Stimulated activated CD4-positive, alpha-beta T cell treated with anti-CD3 and anti-CD28 coated beads, Interleukin-12 subunit alpha, Interleukin-12 subunit beta, amount 100 ng/mL, for 4 hours (primary cell): ENCODE measurements at places on chromosomes 6 and 20.

DNA sequence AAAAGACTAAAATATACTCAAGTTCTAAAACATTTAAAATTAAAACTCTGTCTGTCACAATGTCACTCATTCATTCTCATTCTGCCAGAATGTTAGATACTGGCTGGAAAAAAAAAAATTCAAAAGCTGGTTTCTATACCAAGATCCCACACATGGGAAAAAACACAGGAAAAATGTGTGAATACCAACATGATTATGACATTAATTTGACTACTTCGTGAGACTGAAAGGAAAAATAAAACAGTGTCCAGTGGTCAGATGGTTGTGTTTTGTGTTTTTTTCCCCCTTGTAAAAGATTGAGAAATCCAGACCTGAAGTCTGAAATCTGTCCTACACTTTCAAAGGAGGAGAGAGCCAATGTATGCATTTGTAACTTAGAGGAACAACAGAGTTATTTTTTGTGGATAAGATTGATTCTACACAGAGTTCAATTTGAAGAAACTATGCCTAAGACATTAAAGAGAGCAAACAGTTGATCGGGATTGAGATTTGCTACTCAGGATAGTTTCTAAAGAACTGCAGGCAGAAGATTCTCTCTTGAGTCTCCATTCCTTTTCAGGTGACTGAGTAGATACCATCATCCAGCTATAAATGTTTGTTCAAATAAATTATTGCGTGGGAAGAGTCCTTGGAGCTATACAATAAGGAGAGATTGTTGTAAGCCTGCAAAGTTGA is 39.2 kb upstream of the TXLNB start:
- no peak for DNase-seq

DNA sequence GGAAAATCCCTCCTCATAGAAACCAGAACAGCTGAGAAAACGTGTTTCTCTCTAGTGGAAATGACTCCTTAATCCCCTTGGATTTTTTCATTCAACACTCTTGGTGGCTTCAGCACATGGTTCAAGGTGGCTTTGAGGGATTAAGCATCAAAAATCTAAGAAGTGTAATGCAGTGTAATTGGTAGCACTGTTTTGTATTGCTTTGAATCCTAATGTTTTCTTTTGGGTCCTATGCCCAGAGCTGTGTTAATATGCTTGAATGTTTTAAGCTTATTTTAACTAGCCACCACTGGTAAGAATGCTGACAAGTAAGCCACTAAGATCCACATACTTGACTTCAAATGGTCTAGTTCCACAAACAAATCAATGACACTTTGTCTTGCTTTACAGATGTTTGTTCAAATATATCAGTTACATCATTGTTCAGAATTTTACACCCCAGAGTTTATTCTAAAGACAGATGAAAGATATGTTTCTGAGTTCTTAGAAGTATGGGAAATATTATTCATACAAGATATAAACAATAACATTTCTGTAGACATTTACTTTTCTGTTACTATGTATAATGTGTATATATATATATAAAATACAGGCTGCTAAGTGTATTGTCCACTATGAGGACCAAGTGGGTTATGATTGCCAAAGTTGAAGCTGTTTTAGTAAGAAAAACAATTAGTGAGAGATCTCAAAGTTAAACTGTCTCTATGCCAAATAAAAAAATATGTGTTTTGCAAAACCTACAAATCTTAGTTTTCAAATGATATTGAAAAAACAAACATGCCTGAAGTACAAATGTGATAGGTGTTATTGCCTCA is 220.8 kb downstream of the OGFRL1 start:
- DNase-seq = no peak

DNA sequence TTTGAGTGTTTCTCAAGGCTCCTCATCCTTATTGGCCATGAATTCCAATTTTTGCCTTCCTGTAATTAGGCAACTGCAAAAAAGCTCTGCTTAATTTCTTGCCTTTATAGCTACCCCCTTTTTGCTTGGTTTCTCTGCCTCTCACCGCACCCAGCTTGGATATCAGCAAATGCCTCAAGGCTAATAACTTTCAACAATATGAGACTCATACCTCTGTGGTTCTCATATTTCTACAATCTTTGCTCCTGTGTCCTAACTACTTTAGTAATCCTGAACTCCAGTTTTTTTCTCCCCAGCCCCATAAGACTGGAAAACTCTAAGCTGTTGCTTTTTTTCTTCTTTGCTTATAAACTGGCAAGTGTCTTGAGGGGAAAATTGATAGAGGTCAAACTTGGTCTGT is 88.8 kb downstream of the EYA2 start:
- DNase-seq = no peak

- DNase-seq = no peak
Measured at GRCh38 chr6:81766482-81767069, 14.1 kb upstream of the TENT5A start.

- DNase-seq = no peak
Measured at GRCh38 chr20:41344477-41344876, 3.9 kb downstream of the LPIN3 start.

DNA sequence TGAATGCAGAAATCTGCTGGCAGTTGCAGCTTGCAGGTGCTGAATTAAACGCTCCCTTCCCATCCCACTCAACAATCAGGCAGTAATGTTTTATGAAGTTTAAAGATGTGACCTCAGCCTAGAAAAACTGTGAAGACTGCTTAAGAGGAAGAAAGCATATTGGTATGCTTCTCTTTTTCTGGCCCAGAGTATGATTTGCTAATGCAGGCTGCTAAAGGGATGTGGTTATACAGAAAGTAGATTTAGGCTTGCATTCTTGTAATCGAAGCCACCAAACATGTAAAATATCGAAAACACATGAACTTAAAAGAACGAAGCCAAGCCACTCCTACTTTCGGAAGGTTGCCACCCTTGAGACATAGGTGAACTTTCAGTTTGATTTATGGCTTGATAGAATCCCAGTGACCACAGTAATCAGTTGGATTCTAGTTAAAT is 40.7 kb downstream of the MAP3K5 start:
- DNase-seq = no peak

DNA sequence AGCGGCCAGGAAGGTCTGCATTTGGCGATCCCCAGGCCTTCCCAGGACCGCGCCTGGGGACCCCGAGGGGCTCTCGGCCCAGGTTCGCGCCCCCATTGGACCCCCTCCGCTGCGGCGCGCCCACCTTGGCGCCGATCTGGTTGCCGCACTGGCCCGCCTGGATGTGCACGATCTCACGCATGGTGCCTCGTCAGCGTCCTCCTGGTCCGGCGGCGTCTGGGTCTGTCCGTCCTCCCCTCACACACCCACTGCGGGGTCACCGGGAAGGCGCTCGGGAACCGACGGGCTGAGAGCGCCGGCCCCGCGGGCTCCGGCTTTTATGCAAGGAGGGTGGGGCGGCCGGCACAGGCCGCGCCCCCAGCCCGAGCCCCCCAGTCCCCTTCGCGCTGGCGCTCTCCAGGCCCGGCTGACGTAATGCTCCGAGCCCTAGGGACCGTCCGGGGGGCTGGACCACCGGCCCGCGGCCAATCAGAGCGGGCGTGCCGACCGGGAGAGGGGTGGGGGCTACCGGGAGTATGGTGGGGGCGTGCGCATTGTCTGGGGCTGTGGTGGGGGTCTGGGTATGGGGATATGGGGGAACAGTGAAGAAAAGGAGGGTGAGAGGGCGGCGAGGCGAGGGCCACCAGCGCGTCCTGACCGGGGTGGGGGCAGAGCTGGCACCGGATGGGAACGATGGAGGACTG is at the start of gene TUBB2B:
Gene TUBB2B, minus strand, starts transcription at position 291 of the 683 bp plus-strand sequence. Its CDS starts 110 bp downstream, at position 181.
- no peak for DNase-seq

GRCh38 chr6:17276766-17277165 is 4.4 kb upstream of the RBM24 start:
- no peak for DNase-seq

DNA sequence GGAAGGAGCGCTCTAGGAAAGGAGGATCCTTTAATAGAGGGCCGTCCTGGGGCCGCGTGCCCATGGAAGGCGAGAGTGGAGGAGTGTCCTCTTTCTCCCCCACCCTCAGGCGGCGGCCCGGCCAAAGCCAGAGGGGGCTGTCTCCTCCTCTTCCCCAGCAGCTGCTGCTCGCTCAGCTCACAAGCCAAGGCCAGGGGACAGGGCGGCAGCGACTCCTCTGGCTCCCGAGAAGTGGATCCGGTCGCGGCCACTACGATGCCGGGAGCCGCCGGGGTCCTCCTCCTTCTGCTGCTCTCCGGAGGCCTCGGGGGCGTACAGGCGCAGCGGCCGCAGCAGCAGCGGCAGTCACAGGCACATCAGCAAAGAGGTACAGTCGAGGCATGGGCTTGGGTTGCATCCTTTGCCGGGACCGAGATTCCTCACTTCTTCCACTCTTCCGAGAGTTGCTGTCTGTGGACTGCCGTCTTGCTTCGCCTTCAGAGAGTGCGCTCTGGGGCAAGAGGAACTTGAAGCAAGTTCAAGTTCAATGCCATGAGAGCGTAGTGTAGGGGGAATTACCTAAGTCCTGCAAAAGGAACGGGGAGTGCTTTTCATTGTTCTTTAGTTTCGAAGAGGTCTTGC is at the start of gene LAMA2:
Gene LAMA2, plus strand, starts transcription at position 148 of the 621 bp plus-strand sequence. Its CDS starts 108 bp downstream, at position 256.
- DNase-seq = peak; percentile 1

DNA sequence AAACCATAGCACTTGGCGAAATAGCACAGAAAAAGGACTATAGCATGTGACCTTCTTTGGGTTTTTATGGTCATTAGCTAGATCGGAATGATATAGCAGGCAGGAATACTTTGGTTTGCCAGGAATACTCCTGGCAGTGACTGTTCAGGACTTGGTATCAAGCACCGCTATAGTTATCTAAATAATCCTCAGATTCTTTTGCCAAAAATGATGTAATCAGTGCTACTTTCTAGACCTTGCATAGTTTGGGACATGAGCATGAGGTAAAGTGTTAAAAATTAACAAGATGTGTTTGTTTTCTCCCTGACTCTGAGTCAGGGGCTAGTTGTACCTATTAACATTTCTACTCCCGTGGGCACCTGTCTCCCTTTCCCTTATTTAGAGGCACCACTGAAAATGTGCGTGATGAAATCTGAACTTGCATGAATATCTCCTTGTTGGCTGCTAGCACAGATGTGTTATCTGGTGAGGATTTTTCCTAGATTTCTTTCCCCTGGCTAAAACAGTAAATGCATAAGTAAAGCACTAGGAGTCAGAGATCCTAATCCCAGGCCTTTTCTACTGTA is 511.0 kb downstream of the CDKAL1 start:
- DNase-seq = no peak

GRCh38 chr6:44221291-44221960 is 2.0 kb upstream of the SLC29A1 start:
- DNase-seq = peak; percentile 62

GRCh38 chr6:18350271-18350670 is 36.9 kb upstream of the RNF144B start:
- DNase-seq = no peak

GRCh38 chr6:15955484-15955883 is 173.4 kb upstream of the MYLIP start:
- no peak for DNase-seq

GRCh38 chr20:48609491-48609978 is 218.3 kb downstream of the PREX1 start:
- no peak for DNase-seq

GRCh38 chr6:107122748-107123147 is 7.4 kb upstream of the BEND3 start:
- DNase-seq = no peak

GRCh38 chr6:42555477-42556457 is 8.1 kb upstream of the UBR2 start:
- DNase-seq = no peak

DNA sequence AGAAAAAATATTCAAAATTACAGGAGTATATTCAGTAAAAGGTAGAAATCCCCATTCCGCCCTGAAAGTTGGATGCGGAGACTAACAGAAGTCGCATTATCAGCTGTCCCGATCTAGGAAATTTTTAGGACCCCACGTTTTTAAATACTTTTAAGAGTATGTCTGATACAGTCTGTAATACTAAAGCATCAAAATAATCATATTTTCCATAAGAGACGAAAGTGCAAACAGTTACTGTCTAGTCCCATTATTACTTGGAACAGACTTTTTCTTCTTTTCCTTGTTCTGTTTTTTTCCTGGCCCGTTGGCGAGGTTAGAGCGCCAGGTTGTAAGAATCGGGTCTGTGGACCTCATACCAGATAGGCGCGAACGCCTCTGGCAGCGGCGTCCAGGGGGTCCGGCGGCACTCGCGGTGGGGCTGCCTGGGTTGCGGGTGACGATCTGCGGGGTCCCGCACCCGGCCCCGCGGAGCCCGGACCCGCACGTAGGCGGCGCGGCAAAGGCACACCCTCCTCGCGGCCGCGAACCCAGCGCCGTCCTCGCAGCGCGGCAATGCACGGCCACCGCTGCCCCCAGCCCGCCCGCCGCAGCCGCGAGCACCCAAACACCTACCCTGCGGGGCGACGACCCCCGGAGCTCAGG is 460 bp downstream of the PLAGL1 start:
- peak; percentile 2 for DNase-seq

- DNase-seq = no peak
Measured at GRCh38 chr20:6103301-6103700, 19.5 kb downstream of the FERMT1 start.

GRCh38 chr6:49299279-49299678 is 163.8 kb downstream of the MMUT start:
- no peak for DNase-seq

GRCh38 chr20:10771435-10772140 is 97.8 kb upstream of the JAG1 start:
- no peak for DNase-seq

DNA sequence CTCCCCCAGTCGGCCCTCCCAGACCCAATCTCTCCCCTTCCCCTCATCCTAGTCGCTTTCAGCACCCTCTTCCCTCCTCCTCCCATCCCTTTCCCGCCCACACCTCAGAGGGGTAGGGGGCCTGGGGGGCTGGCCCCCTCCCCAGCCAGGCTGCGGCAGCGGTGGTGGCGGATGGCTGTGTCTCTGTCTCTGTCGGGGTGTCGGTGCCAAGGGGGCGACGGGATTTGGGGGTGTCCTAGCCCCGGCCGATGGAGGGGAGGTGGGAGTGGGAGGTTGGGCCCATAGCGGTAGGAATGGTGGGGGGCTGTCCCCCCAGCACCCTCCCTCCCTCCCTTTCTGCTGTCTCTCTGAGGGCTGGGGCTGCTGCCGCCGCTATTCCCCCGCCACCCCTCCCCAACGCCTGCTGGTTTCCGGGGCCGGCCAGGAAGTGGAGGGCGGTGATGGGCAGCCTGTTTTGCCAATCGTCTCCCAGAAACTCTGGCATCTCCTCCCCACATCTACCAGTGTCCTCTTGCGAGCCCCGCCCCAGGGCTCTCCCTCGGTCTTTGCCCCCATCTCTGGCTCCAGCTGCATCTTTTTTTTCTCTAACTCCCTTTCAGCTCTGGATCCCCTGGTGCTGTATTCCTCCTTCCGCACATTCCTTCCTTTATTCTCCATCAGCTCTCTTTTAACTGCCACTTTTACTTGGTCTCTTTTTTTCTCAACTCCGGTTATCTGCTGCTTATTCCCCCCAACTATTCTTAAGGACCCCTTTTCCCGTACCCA is at the start of gene AGPAT1:
Gene AGPAT1, minus strand, starts transcription at position 374 of the 765 bp plus-strand sequence. CDS start 4,588 bp downstream, outside the sequence.
- peak; percentile 98 for DNase-seq
